ENCODE measurements at places on chromosomes 12 and 14.
A peak's percentile ranks its signal among the peaks of the same experiment; 100 is the strongest.

GRCh38 chr12:6662602-6662905 is 365 bp downstream of the ING4 start:
- peaks cover 10% of the 10 kb centered on the region for H3K4me1 ChIP-seq
- peak overlapping the region; percentile 87 for H3K27ac ChIP-seq
- no peaks in the 10 kb centered on the region for H3K27me3 ChIP-seq
- peaks cover 8% of the 10 kb centered on the region for H3K36me3 ChIP-seq
- no peak for DNase-seq
- peak overlapping the region; percentile 64 for H3K4me3 ChIP-seq

DNA sequence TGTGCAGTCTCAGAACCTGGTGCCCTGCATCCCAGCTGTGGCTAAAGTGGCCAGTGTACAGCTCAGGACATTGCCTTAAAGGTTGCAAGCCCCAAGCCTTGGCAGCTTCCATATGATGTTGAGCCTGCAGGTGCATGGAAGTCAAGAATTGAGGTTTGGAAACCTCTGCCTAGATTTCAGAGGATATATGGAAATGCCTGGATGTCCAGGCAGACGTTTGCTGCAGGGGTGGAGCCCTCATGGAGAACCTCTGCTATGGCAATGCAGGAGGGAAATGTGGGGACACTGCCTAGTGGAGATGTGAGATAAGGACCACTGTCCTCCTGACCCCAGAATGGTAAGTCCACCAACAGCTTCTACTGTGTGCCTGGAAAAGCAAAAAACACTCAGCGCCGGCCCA is 17.9 kb upstream of the CNIH1 start:
- no peak overlapping the region for H3K27ac ChIP-seq
- no peak for DNase-seq
- H3K4me1 ChIP-seq: no peaks in the 10 kb centered on the region
- no peaks in the 10 kb centered on the region for H3K36me3 ChIP-seq

GRCh38 chr14:60276347-60276746 is 27.3 kb downstream of the PPM1A start:
- no peak overlapping the region for H3K4me3 ChIP-seq
- DNase-seq: no peak
- no peaks in the 10 kb centered on the region for H3K4me1 ChIP-seq
- no peaks in the 10 kb centered on the region for H3K27me3 ChIP-seq

DNA sequence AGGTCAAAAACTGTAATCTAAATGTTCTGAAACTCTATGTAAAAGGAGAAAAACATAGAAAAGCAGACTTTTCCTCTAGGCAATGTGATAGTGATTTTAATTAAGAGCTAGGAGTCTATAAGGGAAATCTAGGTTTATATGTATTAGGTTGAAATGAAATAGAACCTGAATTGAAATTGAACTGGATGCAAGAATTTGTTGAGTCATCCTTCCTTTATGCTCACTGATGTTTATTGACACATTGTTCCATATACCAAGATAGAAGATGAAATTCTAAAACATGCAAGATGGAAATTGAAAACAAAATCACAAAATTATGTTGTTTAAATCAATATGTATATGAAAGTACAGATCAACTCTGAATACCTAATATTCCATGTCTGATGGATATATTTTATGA is 170.4 kb upstream of the FLRT2 start:
- no peaks in the 10 kb centered on the region for H3K4me1 ChIP-seq
- DNase-seq: no peak
- H3K36me3 ChIP-seq: no peaks in the 10 kb centered on the region
- no peaks in the 10 kb centered on the region for H3K27me3 ChIP-seq
- H3K4me3 ChIP-seq: no peak overlapping the region

DNA sequence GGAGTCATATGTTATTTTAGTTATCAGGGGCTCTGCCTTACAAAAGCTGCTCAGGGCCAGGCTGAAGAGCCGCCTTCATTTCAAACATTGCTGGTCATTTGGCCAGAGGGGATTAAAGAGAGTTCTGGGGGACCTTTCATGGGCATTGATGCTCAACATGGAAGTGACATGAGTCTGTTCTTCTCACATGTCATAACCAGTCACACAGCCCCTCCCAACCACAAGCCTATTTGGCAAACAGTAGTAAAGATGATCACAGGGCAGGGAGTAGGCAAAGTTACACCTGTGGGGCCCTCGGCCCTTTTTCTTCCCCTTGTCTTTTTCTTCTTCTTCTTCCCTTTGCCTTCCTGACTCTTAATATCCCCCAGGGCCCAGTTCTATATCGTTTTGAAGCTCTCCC is 33.3 kb downstream of the CFAP54 start:
- no peaks in the 10 kb centered on the region for H3K27me3 ChIP-seq
- no peak overlapping the region for H3K4me3 ChIP-seq
- no peak for DNase-seq

DNA sequence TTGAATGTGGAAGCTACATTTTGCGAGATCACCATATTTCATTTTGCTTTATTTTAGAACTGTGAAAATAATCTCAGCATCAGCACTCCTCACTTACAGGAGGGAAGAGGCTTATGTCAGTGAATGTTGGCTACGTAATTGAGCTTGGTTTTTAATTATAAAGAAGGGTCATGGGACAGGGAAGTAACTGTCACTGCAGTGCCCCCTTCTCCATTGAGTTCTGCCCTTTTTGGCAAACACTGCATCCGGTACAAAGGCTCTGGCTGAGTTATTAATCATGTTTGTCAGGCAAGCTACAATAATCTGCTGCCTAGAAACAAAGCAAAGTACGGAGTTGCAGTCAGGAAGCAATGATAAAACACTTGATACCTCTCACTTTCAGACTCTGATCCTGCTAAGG is 546.7 kb downstream of the SNAPC1 start:
- DNase-seq: no peak
- no peaks in the 10 kb centered on the region for H3K4me1 ChIP-seq
- H3K36me3 ChIP-seq: no peaks in the 10 kb centered on the region
- H3K27ac ChIP-seq: no peak overlapping the region
- no peak overlapping the region for H3K4me3 ChIP-seq

- no peaks in the 10 kb centered on the region for H3K36me3 ChIP-seq
- no peak overlapping the region for H3K27ac ChIP-seq
- peaks cover 7% of the 10 kb centered on the region for H3K4me1 ChIP-seq
- peaks cover 74% of the 10 kb centered on the region for H3K27me3 ChIP-seq
- H3K4me3 ChIP-seq: no peak overlapping the region
- no peak for DNase-seq
These were observed 65.9 kb upstream of the FBRSL1 start for GRCh38 chr12:132423820-132424645.

DNA sequence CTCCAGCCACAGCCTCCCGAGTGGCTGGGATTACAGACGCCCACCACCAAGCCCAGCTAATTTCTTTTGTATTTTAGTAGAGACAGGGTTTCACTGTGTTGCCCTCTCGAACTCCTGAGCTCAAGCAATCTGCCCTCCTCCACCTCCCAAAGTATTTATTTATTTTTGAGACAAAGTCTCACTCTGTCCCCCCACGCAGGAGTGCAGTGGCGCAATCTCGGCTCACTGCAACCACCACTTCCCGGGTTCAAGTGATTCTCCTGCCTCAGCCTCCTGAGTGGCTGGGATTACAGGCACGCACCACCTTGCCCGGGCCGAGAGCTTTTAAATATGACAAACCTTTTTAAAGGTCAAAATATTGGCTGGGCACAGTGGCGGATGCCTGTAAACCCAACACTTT is 14.6 kb downstream of the NUMB start:
- H3K4me1 ChIP-seq: no peaks in the 10 kb centered on the region
- no peak overlapping the region for H3K27ac ChIP-seq
- H3K27me3 ChIP-seq: no peaks in the 10 kb centered on the region

DNA sequence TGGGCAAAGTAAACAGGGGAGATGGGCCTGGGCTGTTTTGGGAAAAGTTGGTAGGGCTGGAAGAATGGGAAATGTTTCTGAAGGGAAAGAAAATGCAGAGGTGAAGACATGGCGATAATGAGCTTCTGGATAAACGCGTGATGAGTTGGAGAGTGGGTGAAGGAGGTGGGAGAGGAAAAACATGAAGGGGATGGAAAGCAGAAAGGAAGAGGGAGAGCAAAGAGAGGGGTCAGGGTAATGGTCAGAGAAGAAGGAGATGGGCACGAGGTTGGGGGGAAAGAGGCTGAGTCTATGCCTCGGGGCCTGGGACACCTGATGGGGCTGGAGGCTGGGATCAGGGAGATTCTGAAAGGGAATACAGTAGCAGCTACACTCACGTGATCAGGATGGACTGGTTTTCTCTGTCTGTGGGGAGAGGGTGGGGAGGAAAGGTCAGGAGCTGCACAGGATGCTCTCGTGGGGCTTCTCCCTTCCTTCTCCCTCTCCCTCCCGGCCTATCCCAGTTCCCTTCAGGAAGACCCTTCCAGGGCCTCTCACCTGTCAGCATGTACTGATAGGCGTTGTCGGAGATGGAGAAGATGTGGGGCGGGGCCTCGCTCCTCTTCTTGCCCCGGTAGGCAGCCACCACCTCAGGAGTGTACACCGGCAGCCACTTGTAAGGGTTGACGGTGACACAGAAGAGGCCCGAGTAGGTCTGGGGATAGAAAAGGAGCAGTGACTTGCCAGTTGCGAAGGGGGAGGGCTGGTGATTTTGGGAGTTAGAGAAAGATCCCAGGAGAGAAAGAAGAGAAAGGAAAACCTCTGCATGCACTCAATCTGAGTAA is 3.1 kb downstream of the MYH7 start:
- no peak overlapping the region for H3K27ac ChIP-seq
- DNase-seq: no peak
- H3K4me3 ChIP-seq: no peak overlapping the region

- H3K27ac ChIP-seq: peak overlapping the region; percentile 93
- no peaks in the 10 kb centered on the region for H3K27me3 ChIP-seq
- no peak for DNase-seq
- H3K4me1 ChIP-seq: peaks cover 47% of the 10 kb centered on the region
- no peaks in the 10 kb centered on the region for H3K36me3 ChIP-seq
These were observed 1.7 kb downstream of the CDKN1B start for GRCh38 chr12:12718853-12719252.

- no peaks in the 10 kb centered on the region for H3K27me3 ChIP-seq
- no peak overlapping the region for H3K27ac ChIP-seq
- no peak overlapping the region for H3K4me3 ChIP-seq
- DNase-seq: no peak
- no peaks in the 10 kb centered on the region for H3K36me3 ChIP-seq
These were observed 17.0 kb downstream of the RNASE10 start for GRCh38 chr14:20522332-20522731.

- H3K4me1 ChIP-seq: peaks cover 24% of the 10 kb centered on the region
- no peak for DNase-seq
- peak overlapping the region; percentile 38 for H3K27ac ChIP-seq
- no peaks in the 10 kb centered on the region for H3K36me3 ChIP-seq
- no peaks in the 10 kb centered on the region for H3K27me3 ChIP-seq
These were observed 12.9 kb upstream of the TUBA1A start for GRCh38 chr12:49201595-49202295.

- no peak for DNase-seq
- H3K4me1 ChIP-seq: peaks cover 23% of the 10 kb centered on the region
- H3K27me3 ChIP-seq: no peaks in the 10 kb centered on the region
- H3K27ac ChIP-seq: no peak overlapping the region
These were observed 3.1 kb downstream of the NR4A1 start for GRCh38 chr12:52054231-52054832.

GRCh38 chr12:131734336-131735152 is 23.7 kb downstream of the SFSWAP start:
- H3K27me3 ChIP-seq: no peaks in the 10 kb centered on the region
- DNase-seq: no peak
- peaks cover 31% of the 10 kb centered on the region for H3K36me3 ChIP-seq
- H3K4me3 ChIP-seq: no peak overlapping the region

- H3K4me1 ChIP-seq: peaks cover 20% of the 10 kb centered on the region
- peak overlapping the region; percentile 89 for H3K27ac ChIP-seq
- DNase-seq: no peak
- peak overlapping the region; percentile 94 for H3K4me3 ChIP-seq
- H3K36me3 ChIP-seq: no peaks in the 10 kb centered on the region
- H3K27me3 ChIP-seq: no peaks in the 10 kb centered on the region
These were observed 1.2 kb upstream of the CLEC2B start for GRCh38 chr12:9870286-9870866.

- no peaks in the 10 kb centered on the region for H3K36me3 ChIP-seq
- H3K27ac ChIP-seq: no peak overlapping the region
- no peak for DNase-seq
- H3K4me3 ChIP-seq: no peak overlapping the region
- peaks cover 27% of the 10 kb centered on the region for H3K4me1 ChIP-seq
- H3K27me3 ChIP-seq: peaks cover 8% of the 10 kb centered on the region
These were observed 17.1 kb upstream of the DLK1 start for GRCh38 chr14:100709289-100710284.

DNA sequence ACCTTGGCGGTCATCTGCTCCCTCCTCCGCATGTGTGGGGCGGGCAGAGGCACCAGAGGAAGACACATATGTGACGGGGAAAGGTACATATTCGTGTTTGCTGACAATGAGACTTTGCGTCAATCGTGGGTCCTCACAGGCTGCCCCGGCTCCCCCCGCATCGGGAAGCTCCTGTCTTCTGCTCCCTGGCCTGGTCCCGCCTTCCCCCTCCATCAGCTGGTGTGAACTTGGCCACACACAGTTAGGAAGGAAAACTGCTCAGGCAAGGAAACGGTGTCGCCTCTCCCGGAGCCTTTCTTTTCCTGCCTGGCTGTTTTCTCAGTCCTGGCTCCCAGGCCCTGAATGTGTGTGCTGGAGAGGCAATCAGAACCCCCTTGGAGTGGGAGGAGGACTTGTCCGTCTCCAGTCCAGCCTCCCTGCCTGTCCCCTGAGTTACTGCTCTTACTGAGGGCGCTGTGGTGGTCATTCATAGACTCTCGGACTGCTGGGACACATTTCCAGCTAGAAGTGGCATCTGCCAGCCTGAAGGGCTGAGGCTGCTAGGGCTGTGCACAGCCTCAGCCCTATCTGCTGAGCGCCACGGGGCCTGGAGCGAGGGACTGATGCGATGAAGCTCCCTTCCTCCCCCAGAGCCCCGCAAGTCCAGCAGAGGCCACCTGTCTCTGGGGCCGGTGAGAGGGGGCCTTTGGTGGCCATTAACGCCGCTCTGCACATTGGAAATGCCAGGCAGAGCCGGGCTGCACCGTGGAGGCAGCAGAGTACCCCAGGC is 44.2 kb upstream of the TSPAN9 start:
- DNase-seq: no peak
- H3K4me3 ChIP-seq: no peak overlapping the region
- H3K4me1 ChIP-seq: no peaks in the 10 kb centered on the region
- no peaks in the 10 kb centered on the region for H3K36me3 ChIP-seq
- H3K27me3 ChIP-seq: no peaks in the 10 kb centered on the region

DNA sequence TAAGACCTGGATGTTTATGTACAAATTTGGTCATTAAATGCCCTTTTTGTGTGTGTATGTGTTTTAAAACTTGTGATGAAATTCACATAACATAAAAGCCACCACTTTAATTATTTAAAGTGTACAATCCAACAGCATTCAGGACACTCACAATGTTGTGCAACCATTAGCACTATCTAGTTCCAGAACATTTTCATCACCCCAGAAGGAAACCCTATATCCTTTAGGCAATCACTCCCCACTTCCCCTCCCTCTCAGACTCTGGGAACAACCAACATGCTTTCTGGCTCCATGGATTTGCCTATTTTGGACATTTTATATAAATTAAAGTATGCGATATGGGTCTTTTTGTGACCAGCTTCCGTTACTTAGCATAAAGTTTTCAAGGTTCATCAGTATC is 124.6 kb downstream of the TTC7B start:
- H3K27me3 ChIP-seq: no peaks in the 10 kb centered on the region
- no peak overlapping the region for H3K27ac ChIP-seq
- H3K4me1 ChIP-seq: peaks cover 2% of the 10 kb centered on the region

GRCh38 chr12:54329759-54330158 is 4.8 kb downstream of the COPZ1 start:
- H3K27me3 ChIP-seq: no peaks in the 10 kb centered on the region
- DNase-seq: no peak
- H3K4me1 ChIP-seq: peaks cover 20% of the 10 kb centered on the region
- peaks cover 10% of the 10 kb centered on the region for H3K36me3 ChIP-seq
- no peak overlapping the region for H3K27ac ChIP-seq
- H3K4me3 ChIP-seq: no peak overlapping the region

- no peak overlapping the region for H3K4me3 ChIP-seq
- no peak for DNase-seq
- no peaks in the 10 kb centered on the region for H3K27me3 ChIP-seq
- H3K27ac ChIP-seq: no peak overlapping the region
These were observed 14.6 kb upstream of the DENND5B start for GRCh38 chr12:31605531-31605930.
